ENCODE measurements at places on chromosomes 16 and 17.

DNA sequence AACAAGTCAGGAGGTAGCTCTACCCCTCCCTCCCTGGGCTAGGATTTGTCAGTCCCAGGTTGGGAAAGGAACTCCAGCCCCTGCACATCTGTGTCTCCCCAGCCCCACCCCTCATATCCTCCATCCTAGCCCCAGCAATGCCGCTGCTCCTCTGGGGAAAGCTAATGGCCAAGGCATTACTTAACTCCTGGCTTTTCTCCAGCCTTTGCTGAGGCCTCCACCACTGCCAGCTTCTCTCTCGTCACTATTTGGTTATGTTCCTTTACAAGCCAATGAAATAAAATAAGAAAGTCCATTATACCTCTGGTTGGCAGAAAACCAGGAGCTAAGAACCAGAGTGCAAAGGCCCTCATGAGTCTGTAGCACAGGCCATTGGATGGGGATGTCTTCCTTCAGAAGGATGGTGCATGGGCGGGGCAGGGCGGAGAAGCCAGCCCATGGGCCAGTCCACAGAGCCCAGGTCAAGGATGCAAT lies 171.0 kb downstream of the CCDC182 start:
- no peak for DNase-seq

DNA sequence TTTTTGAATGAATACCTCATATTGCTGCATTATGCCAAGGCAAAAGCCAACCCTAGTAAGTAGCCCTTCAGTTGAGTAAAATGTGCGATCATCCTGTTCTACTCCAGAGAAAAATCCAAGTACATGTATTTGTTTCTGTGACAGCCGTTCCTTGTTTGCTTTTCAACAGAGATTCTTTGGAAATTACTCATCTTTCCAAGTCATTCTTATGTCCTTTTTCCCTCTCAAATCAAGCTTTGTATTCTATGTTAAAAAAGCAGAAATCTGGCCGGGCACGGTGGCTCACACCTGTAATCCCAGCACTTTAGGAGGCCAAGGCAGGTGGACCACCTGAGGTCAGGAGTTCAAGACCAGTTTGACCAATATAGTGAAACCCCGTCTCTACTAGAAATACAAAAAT lies 112.9 kb upstream of the HAS3 start:
- DNase-seq: no peak

GRCh38 chr16:4327386-4328045 lies 11.6 kb downstream of the GLIS2 start:
- DNase-seq: no peak

GRCh38 chr17:37246085-37246484 lies 129.7 kb upstream of the C17orf78 start:
- DNase-seq: no peak

GRCh38 chr16:73071131-73071940 lies 23.4 kb upstream of the ZFHX3 start:
- DNase-seq: no peak

DNA sequence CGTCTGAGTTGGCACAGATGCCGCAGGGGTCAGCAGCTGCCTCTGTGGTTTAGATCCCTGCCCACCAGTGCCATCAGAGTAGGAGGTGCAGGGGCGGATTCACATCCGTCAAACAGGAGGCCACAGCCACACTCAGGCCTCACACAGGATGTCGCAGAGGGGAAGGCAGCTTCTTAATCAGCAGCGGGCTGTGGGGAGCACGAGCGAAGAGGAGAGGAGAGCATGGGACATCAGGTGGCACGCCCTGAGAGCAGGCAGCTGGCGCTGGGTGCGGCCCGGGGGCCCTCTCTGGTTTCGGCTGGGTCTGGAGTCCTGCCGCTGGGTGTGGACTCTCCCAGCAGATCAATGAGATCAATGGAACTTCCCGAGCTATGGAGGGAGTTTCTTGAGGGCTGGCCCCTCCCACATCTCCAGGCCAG lies 9.6 kb downstream of the LLGL2 start:
- DNase-seq: no peak

DNA sequence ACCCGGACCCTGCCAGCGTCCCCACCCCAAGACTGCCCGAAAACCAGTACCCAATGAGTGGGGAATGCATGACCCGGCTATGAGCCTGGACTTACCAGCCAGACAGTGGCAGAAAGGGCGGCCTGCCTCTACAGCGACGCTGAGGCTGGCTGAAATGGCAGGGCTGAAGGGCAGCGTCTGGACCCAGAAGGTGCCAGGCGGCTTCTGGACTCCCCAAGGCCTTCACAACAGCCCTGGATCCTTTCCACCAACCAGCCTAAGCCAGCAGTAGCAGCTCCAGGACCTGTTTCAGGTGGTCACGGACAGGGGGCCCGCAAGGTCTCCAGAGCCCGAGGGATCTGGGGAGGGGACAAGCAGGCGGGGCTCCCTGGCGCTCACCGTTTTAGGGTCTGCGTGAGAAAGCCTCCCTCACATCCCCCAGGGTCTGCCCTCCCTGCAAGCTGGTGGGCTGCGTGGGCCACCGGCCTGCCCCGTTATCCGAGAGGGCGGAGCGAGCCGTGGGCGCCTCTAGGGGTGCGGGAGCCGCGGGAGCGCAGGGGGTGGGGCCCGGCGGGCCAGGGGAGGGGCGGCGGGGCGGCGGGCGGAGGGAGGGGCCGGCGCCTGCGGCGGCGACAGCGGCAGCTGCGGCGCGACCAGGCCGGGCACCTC lies at the start of gene RIPOR1:
Gene RIPOR1 (plus strand): TSS at position 608 of the 648 bp plus-strand sequence. CDS start 9,618 bp downstream, outside the sequence.
- no peak for DNase-seq

GRCh38 chr16:87723226-87723623 lies 42.6 kb downstream of the KLHDC4 start:
- no peak for DNase-seq

DNA sequence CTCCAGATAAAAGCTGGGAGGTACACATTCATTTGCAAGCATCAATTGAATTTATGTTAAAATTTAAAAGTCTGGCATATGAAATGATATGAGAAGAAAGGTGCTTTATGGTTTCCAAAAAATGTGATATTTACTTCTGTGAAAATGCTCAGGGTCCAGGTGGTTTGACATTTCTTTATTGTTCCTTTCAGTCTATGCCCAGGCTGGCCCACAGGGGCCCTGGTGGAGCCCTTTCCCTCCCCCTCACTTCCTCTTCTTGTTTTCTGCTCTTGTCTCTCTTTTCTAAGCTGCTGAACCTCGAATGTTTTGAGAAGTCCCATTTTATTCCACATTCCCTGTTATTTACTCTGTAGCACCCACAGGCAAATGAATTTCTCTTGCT lies 127.8 kb downstream of the HS3ST3B1 start:
- no peak for DNase-seq

DNA sequence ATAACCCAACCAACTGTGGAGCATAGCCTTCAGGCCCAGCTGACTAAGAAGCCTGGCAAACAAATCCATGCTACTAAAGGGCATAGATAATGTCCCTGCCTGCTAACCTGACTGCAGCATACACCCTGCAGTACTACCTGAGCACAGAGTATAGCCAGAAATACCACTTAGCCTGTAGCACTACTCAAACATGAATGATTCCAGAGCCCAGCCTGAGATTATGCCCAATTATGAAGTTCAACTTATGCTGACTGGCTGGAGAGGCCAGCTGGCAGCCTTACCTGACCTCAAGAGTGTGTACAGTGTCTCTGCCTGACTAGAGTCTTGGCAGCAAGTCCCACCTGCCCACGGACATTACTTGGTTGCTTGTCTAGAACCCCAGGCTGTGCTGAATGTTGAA lies 1265.3 kb downstream of the CDH11 start:
- no peak for DNase-seq

DNA sequence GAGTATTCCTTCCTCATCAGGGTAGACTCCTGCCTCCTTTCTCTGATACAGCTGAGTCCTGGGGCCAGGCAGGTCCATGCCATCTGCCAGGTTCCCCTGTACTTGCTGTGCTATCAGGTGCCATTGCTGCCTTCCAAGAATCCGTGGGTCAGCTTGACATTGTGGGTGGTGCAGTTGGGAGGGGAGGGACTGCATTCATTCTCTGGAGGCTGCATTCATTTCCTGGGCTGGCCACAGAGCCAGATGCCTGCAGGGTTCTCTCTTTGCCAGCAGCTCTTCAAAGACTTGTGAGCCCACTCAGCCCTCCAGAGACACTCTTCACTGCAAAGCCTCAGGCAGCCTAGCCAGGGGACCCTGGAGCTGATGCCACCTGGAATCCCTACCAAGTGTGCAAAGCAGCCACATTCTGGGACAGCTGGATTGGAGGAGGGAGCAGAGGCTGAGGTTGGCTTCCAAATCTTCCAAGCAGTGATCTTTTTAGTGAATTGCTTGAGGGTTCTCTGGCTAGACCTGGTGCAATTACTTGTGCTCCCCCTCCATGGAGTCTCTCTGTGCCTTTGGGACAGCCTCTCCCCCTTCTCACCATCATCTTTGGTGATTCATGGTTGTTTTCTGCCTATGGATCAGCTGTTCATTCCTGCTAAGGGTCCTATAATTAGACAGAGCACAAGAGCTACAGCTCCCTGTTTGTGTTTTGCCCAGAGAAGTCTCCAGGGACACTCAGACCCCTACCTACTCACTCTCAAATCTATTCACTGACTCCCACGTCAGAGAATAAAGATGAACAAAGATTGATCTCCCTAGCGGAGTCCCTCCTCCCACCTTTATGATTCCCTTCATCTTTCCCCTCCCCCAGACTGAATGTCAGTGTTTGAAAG lies 20.9 kb downstream of the ANKFN1 start:
- no peak for DNase-seq

GRCh38 chr16:88903267-88903666 lies 36.8 kb upstream of the PABPN1L start:
- DNase-seq: no peak

DNA sequence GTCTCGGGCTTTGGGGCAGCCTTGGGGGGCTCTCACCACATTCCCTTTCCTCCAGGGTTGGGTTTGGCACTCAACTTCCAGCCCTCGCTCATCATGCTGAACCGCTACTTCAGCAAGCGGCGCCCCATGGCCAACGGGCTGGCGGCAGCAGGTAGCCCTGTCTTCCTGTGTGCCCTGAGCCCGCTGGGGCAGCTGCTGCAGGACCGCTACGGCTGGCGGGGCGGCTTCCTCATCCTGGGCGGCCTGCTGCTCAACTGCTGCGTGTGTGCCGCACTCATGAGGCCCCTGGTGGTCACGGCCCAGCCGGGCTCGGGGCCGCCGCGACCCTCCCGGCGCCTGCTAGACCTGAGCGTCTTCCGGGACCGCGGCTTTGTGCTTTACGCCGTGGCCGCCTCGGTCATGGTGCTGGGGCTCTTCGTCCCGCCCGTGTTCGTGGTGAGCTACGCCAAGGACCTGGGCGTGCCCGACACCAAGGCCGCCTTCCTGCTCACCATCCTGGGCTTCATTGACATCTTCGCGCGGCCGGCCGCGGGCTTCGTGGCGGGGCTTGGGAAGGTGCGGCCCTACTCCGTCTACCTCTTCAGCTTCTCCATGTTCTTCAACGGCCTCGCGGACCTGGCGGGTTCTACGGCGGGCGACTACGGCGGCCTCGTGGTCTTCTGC lies 8.4 kb downstream of the SLC16A3 start:
- DNase-seq: no peak
